NCI-H1436 (cell line): ENCODE measurements at places on chromosomes 16 and 17.

DNA sequence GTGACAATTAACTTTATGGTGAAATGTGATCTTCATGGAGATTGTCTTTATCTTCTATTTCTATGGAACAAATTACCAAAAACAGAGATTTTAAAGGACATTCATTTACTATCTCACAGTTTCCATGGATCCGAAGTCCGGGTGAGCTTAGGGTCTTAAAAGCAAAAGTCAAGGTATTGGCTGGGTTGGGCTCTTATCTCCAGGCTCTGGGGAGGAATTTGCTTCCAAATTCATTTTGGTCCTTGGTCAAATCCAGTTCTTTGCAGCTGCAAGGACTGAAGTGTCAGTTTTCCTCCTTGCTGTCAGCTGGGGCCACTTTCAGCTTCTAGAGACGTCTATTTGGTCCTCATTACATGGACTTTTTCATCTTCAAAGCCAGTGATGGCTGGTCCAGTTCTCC, 395.8 kb upstream of the MAF start:
- no peak for DNase-seq

DNA sequence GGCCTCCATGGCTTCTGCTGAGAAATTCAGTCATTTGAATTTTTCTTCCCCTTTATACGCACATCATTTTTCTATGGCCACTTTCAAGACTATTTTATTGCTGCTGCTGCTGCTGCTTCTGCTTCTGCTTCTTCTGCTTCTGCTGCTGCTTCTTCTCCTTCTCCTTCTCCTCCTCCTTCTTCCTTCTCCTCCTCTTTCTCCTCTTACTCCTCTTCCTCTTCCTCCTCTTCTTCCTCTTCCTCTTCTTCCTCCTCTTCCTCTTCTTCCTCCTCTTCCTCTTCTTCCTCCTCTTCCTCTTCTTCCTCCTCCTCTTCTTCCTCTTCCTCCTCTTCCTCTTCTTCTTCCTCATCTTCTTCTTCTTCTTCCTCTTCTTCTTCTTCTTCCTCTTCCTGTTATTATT, 22.4 kb downstream of the CPD start:
- DNase-seq = no peak

DNA sequence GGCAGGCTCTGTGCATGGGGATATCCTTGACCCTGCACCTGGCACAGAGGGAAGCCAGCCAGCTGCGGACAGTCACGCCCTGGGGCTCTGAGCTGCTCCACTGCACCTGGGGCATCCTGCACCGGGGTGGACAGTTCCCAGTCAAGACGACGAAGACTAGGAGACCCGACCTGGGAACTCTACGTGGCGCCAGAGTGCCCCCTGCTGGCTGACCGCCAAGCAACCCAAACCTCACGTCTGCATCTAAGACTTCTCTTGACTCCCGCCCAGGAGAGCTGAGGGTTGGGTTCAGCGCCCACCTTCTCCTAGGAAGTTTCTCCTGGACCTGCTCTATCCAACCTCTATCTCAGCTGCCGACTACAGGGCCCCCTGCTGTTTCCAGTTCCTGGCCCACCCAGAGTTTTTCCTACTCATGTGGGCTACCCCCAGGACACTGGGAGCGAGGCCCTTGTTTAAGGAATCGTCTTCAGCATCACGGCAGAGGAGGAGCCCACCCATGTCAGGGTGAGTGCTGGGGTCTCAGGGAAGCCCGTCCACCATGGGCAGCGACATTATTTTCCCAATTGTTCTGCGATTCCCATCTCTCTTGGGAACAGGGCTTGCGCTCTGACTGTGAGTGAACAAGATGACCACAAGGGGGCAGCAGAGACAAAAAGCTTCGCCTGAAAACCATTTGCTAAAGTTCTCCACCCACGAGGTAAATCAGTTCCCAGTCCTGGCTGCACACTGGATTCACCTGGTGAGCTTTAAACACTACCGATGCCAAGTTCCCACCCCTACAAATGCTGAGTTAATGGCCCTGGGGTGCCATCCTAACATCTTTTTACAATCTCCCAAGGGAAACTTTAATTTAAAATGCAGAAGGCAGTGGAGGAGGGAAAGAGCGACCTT, 29.3 kb downstream of the TLE7 start:
- DNase-seq = peak; percentile 63

DNA sequence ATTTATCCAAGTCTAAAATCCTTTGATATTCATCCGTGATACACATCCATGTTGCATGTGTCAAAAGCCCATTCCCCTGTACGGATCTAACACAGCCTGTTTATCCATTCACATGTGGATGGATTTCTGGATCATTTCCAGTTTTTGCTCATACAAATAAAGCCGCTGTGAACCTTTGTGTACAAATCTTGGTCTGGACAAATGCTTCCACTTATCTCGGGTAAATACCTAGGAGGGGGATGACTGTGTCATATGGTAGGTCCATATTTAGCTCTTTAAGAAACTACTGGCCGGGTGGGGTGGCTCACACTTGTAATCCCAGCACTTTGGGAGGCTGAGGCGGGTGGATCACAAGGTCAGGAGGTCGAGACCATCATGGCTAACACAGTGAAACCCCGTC, 6.3 kb upstream of the TBCD start:
- no peak for DNase-seq

DNA sequence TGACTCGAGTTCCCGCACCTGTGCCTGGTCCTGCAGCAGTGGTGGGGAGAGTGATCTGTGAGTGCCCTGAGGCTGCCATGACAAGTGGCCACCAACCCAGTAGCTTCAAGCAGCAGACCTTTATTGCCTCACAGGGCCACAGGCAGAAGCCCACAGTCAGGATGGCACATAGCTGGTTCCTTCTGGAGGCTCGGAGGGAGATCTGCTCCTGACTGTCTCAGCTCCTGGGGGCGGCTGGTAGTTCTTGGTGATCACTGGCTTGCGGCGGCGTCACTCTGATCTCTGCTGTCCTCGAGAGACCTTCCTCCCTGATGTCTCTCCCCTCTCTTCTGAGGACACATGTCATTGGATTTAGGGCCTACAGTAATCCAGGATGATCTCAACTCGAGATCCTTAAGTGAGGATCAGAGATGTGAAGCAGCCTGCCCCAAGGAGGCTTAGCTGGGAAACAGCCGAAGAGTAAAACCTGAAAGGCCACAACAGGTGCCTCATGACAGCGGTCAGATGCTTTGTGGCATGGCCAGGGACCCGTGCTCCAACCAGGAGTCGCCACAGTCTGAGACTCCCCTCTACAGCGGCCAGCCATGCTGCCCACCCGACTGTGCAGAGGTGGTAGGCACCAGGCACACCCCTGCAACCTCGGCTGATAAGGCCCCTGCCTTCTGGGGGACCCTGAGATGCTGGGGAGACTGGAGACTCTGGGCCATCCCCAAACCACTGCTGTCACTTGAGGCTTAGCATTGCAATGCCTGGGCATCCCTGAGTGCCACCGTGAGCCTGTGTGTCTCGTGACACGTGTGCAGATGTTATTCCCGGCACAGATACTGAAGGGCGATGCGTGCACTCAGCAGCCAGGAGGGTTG, 30.0 kb upstream of the SLC38A10 start:
- DNase-seq = no peak

- no peak for DNase-seq
Measured at GRCh38 chr16:22864375-22864774, 50.4 kb downstream of the HS3ST2 start.

- no peak for DNase-seq
Measured at GRCh38 chr17:75373280-75373679, 32.2 kb downstream of the GRB2 start.

GRCh38 chr17:32111141-32111771, 31.0 kb upstream of the RHOT1 start:
- peak; percentile 81 for DNase-seq

DNA sequence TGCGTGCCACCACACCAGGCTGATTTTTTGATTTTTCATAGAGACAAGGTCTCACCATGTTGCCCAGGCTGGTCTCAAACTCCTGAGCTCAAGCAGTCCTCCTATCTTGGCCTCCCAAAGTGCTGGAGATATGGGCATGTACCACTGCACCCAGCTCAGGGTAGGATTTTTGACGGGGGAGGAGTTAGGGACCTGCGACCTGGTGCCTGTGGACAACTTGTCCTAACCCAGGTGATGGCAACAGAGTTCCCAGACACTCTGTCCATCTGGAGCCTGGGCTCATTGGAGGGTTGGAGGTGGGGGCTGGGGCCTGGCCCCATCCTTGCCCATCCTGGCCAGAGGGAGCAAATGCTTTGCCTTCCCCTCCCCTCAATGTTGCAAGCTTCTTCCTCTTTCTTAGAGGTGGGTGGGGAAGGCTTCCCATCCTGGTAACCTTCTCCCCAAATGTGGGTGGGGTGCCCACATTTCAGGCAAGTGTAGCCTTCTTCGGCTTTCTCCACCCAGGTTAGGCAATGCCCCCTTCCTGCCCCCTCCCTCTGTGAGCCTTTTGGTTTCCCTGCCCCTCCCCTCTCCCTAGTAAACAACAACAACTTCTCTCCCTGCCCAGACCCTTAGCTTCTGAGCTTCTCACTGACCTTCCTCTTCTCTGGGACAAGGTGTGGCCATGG, 24.9 kb downstream of the RARA start:
- DNase-seq = no peak

DNA sequence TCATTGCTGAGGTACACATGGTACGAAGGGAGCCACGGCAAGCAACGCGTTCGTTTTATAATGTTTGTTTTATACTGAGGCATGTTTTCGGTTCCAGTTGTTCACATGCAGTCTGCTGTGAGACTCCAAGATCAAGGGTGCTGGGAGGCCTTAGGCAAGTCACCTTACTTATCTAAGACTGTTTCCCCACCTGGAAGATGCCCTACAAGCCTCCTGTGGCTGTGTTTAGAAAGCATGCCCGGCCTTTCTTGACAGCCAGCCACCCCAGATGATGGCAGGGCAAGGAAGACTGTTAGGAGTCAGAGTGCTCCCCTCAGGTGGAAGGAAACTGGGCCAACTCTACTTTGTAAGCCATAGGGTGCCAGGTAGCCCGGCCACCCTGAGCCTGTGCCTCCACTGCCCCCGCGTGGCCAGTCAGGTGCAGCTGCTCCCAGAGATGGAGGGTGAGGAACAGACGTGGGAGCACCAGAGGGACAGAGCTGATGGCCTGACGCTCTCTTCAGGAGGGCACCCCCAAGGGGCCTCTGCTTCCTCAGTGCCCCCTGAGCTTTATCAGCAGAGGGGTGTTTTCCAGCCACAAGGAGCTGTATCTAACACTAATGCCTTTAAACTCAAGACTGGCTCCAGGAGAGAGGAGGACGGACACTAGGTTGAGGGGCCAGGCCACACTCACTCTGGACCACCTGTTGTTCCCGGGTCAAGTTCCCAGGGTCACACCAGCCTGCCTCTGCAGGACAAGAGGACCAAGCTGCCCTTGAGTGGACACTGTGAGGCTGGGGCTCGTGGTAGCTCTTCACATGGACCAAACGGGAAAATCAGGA, 5.4 kb downstream of the NAT9 start:
- peak; percentile 47 for DNase-seq

DNA sequence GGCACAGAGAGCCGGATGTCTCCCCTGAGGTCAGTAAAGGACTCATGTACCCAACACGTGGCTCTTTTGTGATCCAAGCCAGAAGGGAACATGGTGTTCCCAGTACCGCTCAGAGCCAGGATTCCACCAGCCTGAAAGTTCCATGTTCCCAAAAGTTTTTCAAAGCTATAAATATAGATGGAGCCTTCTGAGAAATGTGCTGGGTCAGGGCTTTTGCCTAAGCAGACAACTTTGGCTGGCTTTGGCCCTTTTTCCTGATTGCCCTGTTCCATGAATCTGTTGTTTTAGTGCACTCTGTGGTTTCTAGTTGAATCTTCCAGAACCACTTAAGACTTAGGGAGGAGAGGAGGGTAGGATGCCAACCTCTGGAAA, 128.5 kb upstream of the HS3ST2 start:
- no peak for DNase-seq

DNA sequence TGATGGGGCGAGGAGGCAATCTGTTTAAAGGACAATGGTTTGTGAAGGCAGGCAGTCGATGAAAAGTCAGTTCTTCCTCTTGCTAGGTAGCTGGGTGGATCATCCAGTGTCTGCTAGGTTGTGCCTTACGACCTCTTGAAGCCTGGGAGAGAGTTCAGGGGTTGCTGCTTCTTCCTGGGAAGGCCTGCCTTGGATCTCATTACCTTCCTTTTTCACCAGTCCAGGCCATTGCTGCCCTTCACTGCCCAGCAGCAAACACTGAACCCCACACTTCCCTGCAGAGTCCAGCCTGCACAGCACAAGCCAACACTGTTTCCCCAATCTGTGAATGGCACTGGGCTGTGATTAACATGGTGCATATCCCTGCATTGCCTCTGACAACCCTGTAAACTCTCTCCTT, 24.7 kb downstream of the HS3ST2 start:
- no peak for DNase-seq

DNA sequence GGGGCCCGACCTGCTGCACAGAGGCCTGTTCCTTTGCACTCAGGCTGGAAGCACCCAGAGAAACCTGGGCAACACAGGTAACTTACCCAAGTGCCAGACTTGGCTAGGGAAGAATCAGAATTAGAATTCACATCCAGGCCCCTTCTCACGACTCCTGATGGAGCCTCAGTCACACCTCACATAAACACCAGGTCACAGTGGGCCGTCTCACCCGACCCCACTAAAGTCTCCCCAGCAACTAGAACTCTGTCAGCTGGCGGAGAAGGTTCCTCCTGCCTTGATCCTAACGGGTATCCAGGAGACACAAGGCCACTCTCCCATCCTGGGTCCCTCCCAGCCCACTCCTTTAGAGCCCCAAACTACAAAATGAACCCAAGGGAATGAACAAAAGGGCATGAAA, 6.4 kb downstream of the TK2 start:
- DNase-seq = no peak

DNA sequence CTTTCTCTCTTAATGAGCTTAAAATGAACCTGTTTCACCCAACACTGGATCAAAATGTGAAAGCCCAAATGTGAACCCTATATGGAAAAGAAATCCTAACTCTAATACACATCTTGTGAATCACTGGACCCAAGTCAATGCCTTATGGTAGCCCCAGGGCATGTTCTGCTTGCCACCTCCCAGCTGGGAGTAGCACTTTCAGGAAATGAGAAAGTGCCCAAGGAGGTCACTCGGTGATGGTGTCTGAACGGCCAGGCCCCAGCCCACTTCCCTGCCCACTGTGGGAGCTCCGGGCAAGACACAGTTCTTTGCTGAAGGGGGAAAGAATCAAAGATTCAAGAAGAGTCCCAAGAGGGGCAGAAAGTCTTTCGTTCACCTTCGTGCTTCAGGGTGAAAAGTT, 46.1 kb downstream of the GTF3C1 start:
- no peak for DNase-seq

DNA sequence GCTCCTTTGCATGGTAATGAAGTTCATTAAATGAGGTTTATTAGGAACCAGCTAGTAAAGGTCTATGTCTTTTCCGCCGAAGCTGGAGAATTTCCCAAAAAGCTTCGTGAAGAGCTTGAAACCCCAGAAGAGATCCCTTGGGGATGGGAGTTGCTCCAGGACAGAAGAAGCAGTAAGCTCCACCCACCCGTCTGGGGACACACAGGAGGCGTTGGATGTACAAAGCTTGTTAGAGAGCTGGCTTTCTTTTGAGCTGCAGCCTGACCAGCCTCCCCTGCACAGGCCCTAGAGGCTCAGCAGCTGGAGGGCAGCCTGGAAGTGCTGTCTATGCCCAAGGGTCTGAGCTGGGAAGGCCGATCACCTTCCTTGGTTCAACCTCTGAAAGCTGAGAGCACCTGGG, 147.4 kb upstream of the SDK2 start:
- DNase-seq = no peak
